RWPE2 (cell line): ENCODE measurements at places on chromosomes 16 and 17.

- DNase-seq, result no peak
Observed at GRCh38 chr17:33113991-33114370, 122.3 kb downstream of the SPACA3 start.

DNA sequence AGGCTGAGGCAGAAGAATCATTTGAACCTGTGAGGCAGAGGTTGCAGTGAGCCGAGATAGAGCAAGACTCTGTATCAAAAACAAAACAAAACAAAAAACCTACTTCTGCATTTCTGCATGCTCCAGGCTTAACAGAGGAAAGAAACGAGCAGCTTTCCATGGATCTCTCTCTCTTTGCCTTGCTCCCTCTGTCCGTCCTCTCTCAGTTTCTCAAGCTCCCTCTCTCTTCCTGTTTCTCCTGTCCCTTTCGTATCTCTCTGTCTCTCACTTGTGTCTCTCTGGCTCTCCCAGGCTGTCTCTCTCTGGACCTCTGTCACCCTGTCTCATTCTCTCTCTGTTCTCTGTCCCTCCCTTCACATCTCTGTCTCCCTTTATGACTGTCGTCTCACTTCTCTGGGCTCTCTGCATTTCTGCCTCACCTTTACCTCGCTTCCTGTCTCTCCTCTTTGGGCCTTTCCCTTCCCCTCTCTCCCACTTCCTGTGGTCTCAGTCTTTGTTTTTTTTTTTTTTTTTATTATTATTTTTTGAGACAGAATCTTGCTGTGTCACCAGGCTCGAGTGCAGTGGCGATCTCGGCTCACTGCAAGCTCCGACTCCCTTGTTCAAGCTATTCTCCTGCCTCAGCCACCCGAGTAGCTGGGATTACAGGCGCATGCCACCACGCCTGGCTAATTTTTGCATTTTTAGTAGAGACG, 4.1 kb upstream of the PITPNA start:
- no peak for DNase-seq

DNA sequence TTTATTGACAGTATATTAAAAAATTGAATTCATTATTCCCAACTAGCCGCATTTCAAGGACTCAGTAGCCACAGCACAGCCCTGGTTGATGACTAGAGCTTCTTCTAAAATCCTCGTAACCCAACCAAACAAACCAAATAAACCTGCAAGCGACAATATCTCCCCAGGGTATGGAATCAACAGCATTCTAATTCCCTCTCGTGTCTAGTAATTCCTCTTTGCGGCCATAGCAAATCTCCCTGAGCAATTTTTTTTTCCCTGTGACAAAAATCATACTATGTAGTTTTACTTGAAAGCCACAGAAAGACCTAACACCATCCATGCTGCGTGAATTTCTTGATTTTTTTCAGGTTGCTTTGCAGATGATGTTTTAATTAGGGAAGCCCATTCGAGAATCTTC, 143.4 kb upstream of the MYOCD start:
- DNase-seq, result no peak

DNA sequence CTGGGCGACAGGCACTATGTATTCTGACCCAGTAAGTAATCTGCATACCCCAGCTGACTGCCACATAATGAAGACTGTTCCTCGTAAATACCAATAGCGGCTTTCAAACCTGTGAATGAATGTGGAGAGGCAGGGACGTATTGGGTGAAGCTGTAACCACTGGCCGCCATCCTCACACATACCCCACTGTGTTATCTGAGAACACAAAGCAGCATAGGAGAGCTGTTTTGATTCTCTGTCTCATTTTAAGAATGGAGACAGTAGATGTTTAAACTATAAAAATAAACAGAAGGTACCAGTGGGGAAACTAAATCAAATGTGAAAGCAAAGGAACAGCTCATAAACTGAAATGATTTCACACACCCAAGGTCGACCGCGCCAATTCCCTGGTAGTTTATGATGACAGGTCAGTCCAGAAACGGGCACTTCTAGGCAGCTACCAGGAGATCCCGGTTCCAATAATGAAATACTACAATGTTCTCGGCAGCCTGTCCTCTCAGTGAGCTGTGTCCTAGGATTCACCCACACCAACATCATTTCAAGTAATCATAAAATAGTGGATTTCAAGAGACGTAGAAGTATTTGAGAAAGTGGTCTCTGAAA, 109.7 kb downstream of the ADCY9 start:
- DNase-seq, result no peak

DNA sequence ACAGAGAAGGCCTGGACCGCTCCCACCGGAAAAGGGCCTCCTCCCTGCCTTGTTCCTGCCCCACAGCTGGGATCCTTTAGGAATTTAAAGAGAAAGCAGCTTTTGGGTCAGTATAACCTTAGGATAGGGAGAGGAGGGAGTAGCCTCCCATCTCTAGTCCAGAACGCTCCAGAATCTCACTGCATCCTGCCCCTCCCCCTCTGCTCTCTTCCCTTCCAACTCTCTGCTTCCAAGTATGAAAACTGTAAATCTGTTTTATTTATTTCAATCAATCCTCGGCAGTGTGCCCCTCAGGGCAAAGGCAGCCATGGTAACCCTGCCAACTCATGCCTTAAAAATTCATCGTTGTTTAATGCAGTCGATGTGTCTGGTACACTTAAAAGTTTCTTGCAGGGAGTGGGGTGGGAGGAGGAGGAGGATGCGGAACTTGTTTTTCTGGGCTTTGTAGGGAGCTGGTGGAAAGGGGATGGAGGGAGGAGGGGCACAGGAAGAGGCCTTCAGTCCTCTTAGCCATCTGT, 21.2 kb upstream of the MTSS2 start:
- no peak for DNase-seq

- no peak for DNase-seq
Observed at GRCh38 chr17:14580499-14580898, 279.6 kb downstream of the HS3ST3B1 start.

DNA sequence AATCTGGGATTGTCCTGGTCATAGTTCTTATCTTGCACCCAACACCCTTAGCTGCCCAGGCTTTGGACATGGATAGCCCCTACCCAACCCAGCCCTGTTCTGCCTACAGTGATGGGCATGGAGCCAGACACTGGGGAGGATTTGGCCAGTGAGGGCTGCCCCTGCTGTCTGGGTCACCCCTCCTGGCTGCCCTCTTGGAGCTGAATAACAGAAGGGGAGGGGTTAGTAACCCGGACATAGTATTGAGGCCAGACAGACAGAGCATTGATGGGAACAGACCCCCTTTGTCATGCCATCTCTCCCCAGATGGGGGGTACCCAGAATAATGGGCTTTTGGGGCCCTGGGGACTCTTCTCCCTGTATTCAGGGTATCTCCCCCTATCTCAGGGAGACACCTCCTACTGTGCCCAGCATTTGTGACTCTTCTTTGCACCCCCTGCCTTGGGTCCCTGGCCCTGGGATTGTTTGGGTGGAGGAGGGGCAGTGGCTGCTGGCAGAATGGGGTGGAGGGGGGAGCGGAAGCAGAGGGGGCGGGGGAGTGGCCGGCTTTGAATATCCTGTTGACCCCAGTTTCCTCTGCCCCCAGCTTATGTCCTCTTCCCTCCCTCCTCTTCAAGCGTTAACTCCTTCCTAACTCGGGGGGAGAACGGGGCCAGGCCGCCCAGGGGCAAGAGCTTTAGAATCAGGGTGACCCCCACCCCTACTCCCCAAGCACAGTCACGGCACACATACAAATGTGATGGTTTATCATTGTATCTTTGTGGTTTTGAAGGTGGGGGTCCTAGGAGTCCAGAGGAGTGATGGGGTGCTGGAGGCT, 17.0 kb downstream of the GJD3 start:
- DNase-seq, result no peak

DNA sequence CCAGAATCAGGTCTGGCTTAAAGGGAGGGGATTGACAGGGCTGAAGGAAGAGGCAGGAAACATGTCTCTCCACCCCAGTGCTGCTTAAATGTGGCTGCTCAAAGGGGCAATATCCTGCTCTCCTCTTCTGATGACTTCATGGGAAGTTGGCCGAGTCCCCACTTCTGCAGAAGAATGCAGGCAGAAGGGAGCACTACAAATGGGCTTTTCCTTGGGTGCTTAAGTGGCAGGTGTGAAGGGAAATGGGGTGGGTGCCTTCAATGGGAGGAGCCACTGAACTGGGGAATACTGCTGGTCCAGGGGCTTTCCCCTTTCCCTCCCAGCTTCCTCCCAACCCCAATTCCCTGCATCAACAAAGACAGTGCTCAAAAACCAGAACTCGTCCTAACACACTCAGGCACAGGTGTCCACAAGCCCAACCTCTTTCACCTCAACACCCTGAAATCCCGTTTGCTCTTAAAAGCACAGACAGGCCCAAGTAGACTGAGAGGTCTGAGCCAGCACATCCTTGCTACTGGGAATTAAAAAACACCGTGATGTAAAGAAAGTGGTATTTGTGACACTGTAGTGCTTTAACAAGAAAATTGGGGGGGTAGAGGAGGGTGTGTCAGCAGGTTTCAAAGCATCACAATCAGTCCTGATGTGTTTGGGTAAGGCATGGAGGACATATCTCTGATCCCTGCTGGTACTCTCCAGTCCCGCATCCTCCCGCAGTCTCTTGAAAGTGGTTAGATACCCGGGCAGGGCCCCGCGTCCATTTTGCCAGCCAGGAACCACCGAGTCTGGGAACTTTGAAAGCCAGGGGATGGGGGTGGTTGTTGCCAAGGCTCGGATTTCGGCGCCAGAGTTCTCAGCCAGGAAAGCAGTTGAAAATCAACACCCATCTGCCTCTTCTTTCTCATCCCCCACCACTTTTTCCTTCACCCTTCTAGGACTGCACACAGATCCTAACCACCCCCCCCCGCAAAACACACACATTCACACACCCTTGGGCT, 1.6 kb downstream of the CA10 start:
- DNase-seq, result no peak

DNA sequence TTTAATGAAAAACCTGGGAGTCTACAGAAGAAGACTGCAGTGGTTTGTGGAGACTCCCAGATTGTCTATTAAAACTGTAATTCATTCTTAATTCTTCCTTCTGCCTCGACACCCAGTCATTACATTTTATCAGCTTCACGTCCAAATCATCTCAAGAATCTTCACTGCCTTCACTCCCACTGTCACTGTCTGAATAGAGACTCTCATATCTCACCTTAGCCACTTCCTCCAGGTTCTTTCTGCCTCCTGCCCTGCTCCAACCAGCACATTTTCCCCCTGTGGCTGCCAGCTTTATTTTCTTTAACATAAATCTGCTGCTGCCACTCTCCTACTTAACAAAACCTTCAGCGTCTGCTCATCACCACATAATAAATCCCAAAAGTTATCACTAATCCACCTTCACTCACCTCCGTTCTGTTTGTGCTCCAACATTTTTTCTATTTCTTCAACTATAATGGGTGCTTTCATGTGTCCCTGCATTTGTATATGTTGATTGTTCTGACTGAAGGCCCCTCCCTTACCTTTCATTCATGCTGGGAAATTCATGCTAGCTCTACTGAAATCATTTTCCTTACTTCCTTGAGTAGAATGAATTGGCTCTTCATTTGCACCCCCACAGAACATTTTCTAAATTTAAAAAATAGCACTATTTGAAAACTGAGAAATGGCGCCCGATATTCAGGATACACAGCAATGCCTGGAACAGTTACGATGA, 38.9 kb downstream of the KCNJ2 start:
- no peak for DNase-seq

DNA sequence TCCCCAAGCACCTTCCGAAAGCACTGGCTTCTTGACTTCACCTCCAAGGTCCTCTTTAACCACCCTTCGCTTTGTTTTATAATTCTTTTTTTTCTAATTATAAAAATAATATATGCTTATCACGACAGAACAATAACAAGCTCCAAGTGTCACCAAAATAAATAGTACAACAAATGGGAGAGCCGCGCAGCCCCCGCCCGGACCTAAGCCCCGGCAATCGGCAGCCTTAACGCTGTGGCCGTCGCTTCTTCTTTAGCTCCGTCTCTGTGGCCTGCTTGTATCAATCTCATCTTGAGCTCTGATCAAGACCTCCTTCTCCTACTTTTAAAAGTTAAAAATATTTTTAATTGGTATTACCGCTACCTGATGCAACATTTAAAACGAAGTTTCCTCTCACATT, 42.7 kb downstream of the CYB5D2 start:
- no peak for DNase-seq

GRCh38 chr17:41907185-41907556, 11.6 kb downstream of the ACLY start:
- no peak for DNase-seq

GRCh38 chr16:87924041-87924810, 12.1 kb downstream of the CA5A start:
- DNase-seq, result no peak

GRCh38 chr17:13273806-13274205, 256.0 kb upstream of the ELAC2 start:
- DNase-seq, result no peak

DNA sequence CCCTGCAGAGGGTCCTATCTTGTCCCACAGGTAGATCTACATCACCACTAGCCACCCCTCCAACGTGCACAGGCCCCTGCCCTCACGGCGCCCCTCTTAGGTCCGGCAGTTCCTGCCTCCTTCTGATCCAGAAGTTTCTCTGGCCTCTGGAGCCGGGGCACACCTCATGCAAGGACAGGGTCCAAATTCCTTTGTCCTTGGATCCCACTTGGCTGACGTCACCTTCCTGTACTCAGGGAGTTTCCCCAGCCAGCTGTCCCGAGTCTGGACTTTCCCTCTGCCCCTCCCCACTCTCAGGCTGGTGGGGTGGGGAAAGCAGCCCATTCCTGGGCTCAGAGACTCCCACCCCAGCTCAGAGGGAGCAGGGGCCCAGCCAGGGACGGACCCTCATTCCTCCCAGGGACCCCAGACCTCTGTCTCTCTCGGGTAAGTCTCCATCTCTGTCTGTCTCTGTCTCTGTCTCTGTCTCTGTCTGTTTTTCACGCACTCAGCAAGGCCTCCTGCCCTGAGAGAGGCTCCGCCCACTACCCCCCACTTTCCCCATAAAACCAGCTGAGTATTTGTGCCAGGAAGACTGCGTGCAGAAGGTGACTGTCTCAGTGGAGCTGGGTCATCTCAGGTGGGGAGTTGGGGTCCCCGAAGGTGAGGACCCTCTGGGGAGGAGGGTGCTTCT, at the start of gene IL32:
Gene IL32, plus strand, starts transcription at position 572 of the 673 bp plus-strand sequence. CDS start 172 bp downstream, outside the sequence.
- no peak for DNase-seq

DNA sequence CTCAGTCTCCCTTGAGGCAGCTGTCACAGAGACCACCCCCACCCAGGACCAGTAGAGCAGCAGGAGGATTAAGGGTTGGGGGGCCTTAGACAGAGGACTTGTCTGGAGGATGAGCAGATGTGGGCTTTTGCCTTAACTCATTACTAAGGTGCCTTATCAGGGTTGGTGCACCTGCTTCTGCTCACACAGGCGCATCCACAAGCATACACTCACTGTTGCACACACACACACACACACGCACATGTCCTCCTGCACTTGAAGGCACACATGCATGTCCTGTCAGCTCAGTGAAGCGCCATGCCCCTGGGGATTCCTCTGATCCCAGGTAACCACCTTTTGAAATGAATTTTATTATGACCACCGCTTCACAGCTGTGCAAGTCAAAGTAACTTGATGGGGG, 1.2 kb downstream of the GFAP start:
- no peak for DNase-seq

GRCh38 chr16:79485020-79485419, 115.5 kb downstream of the MAF start:
- no peak for DNase-seq

- no peak for DNase-seq
Observed at GRCh38 chr17:77011173-77012011, 129.4 kb upstream of the SEC14L1 start.

GRCh38 chr16:11051879-11052808, 107.8 kb downstream of the CLEC16A start:
- no peak for DNase-seq

GRCh38 chr17:21033350-21033749, 9.5 kb downstream of the USP22 start:
- no peak for DNase-seq
